ENCODE measurements at places on chromosomes 6 and 20.

DNA sequence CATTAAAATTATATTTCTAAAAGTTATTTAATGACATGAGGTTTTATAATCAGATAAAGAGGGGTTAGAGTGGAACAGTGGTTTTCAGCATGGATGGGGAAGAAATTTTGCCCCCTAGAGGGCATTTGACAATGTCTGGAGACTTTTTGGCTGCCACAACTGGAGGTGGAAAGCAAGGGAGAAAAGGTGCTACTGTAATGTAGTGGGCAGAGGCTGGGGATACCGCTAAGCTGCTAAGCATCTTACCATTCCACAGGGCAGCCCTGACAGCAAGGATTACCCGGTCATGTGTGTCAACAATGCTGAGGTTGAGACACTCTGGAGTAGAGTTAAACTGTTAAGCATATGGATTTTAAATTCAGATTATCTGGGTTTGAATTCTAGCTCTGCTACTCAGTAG is 52.9 kb upstream of the FABP7 start:
- H3K4me3 ChIP-seq, result no peak overlapping the region
- no peak overlapping the region for H3K27ac ChIP-seq
- no peaks in the 10 kb centered on the region for H3K27me3 ChIP-seq
- H3K4me1 ChIP-seq, result no peaks in the 10 kb centered on the region
- DNase-seq, result no peak

DNA sequence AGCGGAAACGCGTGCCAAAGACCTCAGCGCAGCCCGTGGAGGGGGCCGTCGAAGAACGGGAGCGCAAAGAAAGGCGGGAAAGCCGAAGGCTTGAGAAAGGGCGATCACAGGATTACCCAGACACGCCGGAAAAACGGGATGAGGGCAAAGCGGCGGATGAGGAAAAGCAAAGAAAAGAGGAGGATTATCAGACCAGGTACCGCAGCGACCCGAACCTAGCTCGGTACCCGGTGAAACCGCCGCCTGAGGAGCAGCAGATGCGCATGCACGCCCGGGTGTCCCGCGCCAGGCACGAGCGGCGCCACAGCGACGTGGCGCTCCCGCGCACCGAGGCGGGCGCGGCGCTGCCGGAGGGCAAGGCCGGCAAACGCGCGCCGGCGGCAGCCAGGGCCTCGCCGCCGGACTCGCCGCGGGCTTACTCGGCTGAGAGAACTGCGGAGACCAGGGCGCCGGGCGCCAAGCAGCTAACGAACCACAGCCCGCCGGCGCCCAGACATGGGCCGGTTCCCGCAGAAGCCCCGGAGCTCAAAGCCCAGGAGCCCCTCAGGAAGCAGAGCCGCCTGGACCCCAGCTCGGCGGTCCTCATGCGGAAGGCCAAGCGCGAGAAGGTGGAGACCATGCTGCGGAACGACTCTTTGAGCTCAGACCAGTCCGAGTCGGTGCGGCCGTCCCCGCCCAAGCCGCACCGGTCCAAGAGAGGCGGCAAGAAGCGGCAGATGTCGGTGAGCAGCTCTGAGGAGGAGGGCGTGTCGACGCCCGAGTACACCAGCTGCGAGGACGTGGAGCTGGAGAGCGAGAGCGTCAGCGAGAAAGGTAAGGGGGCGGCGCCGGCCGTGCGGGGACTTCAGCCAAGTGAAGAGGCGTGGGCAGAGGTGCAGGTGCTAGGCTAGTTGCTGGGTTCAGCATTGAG is 296.2 kb downstream of the RIMS1 start:
- H3K4me1 ChIP-seq, result no peaks in the 10 kb centered on the region
- H3K4me3 ChIP-seq, result peak overlapping the region; percentile 47
- no peaks in the 10 kb centered on the region for H3K27me3 ChIP-seq
- H3K36me3 ChIP-seq, result no peaks in the 10 kb centered on the region

DNA sequence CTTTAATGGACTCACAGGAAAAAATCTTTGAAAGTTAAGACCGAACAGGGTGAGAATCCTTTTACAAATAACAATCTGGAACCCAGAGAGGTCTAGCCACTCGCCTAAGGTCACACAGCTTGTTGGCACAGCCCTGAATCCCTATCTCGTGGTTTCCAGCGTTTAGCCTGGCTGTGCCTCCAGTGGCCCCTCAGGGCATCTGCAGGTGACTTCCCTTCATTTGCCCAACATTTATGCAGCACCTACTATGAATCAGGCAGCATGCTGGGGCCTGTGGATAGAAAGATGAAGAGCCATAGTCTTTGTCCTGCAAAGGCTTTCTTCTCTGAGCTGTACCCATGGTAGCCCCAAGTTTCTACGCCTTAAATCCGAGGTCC is 2.6 kb upstream of the NR2E1 start:
- no peak overlapping the region for H3K27ac ChIP-seq
- no peak for DNase-seq
- H3K4me1 ChIP-seq, result peaks cover 28% of the 10 kb centered on the region
- H3K27me3 ChIP-seq, result peaks cover 100% of the 10 kb centered on the region
- H3K36me3 ChIP-seq, result no peaks in the 10 kb centered on the region
- H3K4me3 ChIP-seq, result no peak overlapping the region

DNA sequence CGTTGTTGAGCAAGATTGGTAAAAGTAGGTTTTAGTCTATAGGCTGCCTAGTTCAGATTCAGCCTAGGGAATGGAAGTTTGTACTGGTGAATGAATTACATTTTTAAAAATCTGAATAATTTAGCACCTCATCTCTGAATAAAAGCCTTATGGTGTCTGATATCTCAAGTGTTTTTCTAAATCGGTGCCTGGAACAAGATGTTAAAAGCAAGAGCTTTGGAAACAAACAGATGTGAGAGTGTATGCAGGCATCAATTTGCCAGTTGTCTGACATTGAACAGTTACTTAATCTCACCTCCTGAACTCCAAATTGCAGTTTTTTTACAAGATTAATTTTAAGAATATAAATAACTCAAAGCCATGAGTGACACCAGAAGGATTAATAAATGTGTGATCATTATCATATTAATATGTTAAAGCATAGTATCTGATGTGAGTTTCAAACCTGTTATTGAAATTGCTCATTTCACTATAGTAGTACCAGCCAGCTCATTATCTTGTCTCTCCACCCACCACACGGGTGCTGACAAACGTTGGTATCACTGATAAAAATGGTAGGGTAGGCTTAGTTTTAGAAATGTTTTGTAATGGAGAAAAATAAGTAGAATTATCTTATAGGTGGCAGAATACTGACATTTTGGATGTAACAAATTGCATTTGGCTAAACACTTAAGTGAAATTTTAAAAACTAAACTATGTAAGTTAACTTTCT is 157.3 kb downstream of the FAM83B start:
- no peak overlapping the region for H3K4me3 ChIP-seq
- H3K4me1 ChIP-seq, result no peaks in the 10 kb centered on the region
- H3K36me3 ChIP-seq, result no peaks in the 10 kb centered on the region
- no peak for DNase-seq

- H3K4me1 ChIP-seq, result peaks cover 33% of the 10 kb centered on the region
- H3K36me3 ChIP-seq, result peaks cover 5% of the 10 kb centered on the region
- no peak for DNase-seq
- H3K27me3 ChIP-seq, result no peaks in the 10 kb centered on the region
These were observed at the start of gene APOBEC2 for GRCh38 chr6:41053041-41053440. Gene APOBEC2, plus strand, starts transcription at chr6:41053202. Its CDS starts 146 bp downstream, at chr6:41053348.

GRCh38 chr6:79137671-79138070 is 59.6 kb upstream of the PHIP start:
- no peaks in the 10 kb centered on the region for H3K36me3 ChIP-seq
- H3K27ac ChIP-seq, result no peak overlapping the region
- no peak overlapping the region for H3K4me3 ChIP-seq
- no peak for DNase-seq
- H3K4me1 ChIP-seq, result no peaks in the 10 kb centered on the region
- no peaks in the 10 kb centered on the region for H3K27me3 ChIP-seq

DNA sequence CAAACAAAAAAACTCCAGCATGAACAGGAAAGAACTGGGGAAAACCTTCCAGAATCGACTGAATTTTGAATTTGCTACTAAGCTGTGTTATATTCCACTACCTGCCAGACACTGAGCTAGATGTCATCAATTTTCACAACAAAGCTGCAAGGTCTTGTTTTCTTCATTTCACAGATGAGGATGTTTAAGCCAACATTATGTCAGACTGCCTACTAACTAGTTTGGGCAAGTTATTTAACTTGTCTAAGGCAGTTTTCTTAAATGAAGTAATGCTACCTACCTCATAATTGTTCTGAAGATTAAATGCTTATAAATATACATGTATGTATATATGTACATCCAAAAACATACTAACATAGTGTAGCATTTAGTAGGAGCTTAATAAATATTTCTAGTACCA is 144.4 kb downstream of the MMS22L start:
- DNase-seq, result no peak
- no peak overlapping the region for H3K27ac ChIP-seq
- H3K27me3 ChIP-seq, result no peaks in the 10 kb centered on the region
- H3K4me1 ChIP-seq, result no peaks in the 10 kb centered on the region
- H3K4me3 ChIP-seq, result no peak overlapping the region

DNA sequence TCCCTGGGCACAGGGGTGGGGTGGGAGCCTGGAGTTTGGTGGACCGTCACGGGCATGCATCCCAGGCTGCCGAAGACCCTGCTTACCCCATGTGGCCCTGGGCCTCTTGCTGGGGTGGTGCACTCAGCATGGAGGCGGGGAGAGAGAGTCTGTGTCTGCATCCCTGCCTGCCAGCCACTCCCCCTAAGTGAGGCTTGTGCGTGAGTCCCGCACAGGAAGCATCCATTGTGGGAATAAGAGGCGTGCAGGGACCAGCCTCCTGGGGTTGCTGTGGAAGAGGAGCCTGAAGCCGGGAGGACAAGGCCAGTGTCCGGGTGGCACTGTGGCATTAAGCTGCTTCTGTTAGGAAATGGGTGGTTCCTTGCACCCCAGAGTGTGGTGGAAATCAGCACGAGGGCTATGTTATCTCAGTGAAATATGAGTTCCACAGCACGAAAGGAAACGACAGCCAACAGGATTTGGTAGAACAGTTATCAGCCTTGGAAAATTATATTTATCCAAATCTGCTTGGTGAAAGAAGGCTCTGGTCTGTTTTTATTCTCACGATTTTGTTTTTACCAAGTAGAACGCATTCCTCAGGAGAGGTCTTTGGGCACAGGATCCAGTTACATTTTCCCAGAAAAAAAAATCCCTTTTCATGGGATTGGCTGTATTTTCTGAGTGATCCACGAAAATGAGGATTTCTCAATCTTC is 35.7 kb downstream of the CDH4 start:
- DNase-seq, result no peak
- H3K36me3 ChIP-seq, result no peaks in the 10 kb centered on the region
- H3K27me3 ChIP-seq, result no peaks in the 10 kb centered on the region
- no peak overlapping the region for H3K4me3 ChIP-seq

- peaks cover 10% of the 10 kb centered on the region for H3K4me1 ChIP-seq
- H3K27ac ChIP-seq, result no peak overlapping the region
- no peak for DNase-seq
- no peaks in the 10 kb centered on the region for H3K36me3 ChIP-seq
- no peaks in the 10 kb centered on the region for H3K27me3 ChIP-seq
These were observed 88.2 kb upstream of the ATXN1 start for GRCh38 chr6:16849280-16849987.

All from esophagus squamous epithelium (tissue), 5 donors.